ENCODE measurements at places on chromosomes 16 and 17.

DNA sequence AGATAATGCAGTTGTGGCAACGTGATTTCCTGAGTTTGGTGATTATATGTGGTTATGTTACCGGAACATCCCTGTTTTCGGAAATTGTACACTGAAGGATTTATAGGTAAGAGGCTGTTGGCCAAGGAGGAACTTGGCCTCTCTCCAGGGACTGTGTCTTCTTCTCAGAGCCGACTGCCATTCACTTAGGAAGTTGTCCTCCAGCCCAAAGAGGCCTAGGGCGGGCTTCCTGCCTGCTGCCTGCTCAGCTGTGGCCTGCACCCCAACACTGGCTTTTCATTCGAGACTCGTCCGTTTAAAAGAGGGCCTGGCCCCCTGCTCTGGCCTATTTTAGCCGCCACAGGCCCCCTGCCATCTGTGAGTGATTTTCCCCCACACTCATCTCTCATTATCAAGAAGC is 64.3 kb downstream of the ZDHHC7 start:
- DNase-seq = peak; percentile 78

DNA sequence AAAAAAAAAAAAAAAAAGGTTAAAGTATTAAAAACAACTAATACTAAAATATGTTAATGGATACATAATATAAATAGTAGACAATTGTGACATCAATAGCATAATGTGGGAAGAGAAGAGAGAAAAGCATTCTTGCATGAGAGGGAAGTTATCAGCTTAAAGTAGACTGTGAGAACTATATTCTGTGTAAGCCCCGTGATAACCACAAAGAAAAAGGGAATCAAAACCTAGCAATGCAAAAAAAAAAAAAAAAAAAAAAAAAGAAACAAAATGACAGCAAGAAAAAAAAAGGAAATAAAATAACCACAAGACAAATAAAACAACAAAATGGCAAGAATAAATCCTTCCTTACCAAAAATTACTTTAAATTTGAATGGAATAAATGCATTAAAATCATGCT is 39.8 kb upstream of the MYLK3 start:
- no peak for DNase-seq

DNA sequence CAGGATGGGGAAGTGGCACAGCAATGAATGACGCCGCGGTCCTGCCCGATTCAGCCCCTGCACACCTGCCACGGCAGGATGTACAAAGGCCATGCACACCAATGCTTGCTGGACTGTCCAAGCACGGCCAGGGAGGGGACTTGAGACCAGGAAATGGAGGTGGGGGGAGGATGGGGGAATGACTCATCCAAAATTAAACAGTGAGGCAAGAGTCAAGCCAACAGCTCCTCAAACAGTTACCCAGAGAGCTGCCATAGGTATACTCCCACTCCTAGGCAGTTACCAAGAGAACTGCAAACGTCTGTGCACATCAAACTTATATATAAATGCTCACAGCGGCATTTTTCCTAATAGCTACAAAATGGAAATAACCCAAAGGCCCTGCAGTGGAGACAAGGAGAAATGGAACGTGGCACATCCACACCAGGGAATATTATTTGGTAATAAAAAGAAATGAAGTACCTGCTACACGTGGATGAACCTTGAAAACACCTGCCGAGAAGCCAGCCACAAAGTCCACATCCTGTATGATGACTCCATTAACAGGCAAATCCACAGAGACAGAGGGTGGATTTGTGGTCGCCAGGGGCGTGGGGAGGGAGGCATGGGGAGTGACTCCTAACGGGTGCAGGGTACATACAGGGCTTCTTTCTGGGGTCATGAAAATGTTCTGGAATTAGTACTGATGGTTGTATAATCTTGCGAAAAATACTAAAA is 54.1 kb downstream of the VAC14 start:
- DNase-seq = peak; percentile 97

- no peak for DNase-seq
Observed at GRCh38 chr16:27286451-27286850, 17.9 kb upstream of the NSMCE1 start.

- DNase-seq = no peak
Observed at GRCh38 chr17:66190738-66191592, 968 bp downstream of the CEP112 start.

GRCh38 chr16:50800074-50800473 is 58.2 kb downstream of the CYLD start:
- no peak for DNase-seq

DNA sequence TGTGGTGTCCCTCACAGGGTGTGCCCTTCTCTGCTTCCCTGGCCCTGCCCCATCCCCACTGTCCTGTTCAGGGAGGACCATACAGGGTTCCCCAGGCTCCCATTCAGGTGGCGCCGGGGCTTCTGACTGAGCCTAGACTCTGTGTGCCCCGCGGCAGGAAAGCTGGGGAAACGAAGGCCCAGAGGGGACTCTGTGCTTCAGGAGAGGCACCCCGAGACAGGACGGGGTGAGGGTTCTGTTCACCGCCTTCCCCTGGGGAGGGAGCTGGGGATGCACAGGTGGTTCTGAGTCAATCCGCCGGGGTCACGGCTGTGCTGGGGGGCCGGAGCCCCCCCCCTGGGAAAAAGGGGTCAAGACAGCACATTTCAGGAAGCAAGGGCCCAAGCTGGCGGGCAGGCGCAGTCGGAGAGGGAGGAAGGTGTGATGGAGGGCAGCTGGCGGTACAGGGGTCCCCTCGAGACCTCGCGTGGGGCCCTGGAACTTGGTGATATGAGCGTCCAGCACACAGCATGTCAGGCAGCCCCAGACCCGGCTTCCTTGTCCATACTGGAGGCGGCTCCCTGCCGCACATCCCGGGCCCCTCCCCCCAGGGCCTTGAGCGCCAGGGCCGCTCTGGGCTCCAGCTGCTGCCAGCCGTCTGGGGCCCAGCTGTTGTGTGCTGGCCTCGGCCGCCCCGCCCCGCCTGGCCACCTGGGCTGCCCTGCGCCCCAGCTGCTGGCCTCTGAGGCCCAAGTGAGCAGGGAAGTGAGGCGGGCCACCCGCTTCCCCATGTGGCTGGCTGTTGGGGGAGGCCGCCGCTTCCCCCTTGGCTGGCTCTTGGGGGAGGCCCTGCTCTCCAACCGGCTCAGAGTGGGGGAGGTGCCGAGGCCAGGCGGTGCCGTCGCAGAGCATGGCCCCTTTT is 5.6 kb upstream of the NOTUM start:
- DNase-seq = no peak

- DNase-seq = no peak
Observed at GRCh38 chr16:54503011-54503855, 216.6 kb upstream of the IRX3 start.

Data from LNCaP clone FGC (cell line).